ENCODE measurements at places on chromosomes 13 and 19. TPM values are rescaled to one million over a fixed set of nuclear protein-coding genes. Genes with fewer than 3 reads are reported as not detected.

FGF14 gene
- total RNA-seq = not detected

DNA sequence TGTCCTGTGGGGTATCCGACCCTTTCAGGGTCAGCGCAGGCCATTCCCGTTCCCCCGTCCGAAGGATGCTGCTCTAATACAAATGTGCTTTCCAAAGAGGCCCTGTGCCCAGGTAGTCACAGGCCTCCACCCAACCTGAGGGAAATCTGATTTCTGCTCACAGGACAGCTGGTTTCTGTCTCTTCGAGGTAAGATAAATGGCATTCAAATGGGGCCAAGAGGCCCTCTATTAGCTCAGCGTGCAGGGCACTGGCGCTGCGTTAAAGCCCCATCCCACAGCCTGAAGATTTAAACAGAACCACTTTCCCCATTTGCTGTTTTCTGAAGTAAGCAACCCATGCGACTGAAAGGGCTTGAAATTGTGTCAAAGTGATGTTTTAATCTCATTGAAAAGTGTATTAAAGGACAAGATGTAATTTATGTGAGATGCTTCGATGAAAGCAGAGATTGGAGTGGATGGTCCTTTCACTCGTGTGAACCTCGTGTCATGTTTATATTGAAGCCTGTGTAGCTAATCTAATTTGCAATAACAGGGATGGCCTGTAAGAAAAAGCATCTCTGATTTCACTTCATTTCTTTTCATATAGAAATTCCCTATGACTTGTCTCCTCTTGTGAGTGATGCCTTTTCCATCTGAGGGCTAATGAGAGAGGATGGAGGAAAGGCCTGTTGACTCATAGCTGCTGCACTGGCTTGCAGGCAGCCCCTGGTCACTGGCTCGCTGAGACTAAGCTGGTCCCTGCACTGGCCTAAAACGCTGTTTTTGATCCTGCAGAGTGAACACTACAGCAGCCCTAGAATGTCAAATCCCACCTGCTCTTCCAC lies 7.3 kb upstream of the SOX1 start:
- no peaks in the 10 kb centered on the region for H3K36me3 ChIP-seq
- no peak overlapping the region for H3K4me3 ChIP-seq
- H3K4me1 ChIP-seq = peaks cover 66% of the 10 kb centered on the region
- no peak for DNase-seq

- peak overlapping the region; percentile 100 for H3K27ac ChIP-seq
- H3K27me3 ChIP-seq = no peaks in the 10 kb centered on the region
- H3K36me3 ChIP-seq = no peaks in the 10 kb centered on the region
- H3K4me3 ChIP-seq = peak overlapping the region; percentile 93
Observed at GRCh38 chr19:13846557-13847406, 30.2 kb upstream of the NANOS3 start.

- peaks cover 37% of the 10 kb centered on the region for H3K27me3 ChIP-seq
- peak; percentile 100 for DNase-seq
- H3K27ac ChIP-seq = no peak overlapping the region
- peak overlapping the region; percentile 54 for H3K4me3 ChIP-seq
- peaks cover 10% of the 10 kb centered on the region for H3K4me1 ChIP-seq
Observed at GRCh38 chr19:14080887-14081796, 4.4 kb downstream of the C19orf67 start.

GRCh38 chr13:93660391-93661063 lies 433.9 kb downstream of the GPC6 start:
- H3K36me3 ChIP-seq = no peaks in the 10 kb centered on the region
- H3K4me3 ChIP-seq = no peak overlapping the region
- DNase-seq = no peak
- H3K27ac ChIP-seq = no peak overlapping the region
- no peaks in the 10 kb centered on the region for H3K27me3 ChIP-seq

DNA sequence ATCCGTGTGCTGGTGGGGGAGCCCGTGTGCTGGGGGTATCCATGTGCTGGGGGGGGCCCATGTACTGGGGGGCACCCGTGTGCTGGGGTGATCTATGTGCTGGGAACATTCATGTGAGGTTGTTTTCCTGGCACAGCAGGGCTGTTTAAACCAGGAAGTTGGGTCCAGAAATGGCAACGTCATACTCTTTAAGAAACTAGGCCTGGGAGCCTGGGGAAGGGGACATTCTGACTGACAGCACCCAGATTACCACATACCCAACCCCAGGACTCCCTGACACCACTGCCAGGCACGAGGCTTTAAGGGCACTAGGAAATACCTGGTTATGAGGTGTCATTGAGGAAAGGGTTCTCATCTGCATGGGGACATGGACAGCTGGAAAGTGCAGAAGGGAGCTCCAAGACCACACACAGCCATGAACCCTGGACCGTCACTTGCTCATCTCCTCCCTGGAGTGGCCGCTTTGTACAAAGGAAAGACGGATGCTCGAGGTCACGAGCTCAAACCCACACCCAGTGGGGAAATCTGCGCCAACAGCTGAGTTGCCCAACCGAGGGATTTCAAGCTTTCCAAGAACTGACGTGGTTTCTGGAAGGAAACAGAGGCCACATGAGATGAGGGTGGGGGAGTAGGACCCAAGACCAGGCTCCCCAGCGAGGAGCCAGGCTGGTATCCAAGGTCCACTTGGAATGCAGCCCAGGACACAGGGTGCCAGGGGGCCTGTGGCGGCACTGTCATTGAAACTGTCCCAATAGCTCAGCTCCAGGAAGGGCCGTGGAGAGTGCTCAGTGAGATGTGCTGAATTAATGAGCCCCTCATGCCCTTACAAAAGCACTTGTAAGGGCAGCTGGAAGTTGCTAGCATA lies 40.9 kb downstream of the RAB20 start:
- no peaks in the 10 kb centered on the region for H3K27me3 ChIP-seq
- H3K36me3 ChIP-seq = no peaks in the 10 kb centered on the region
- DNase-seq = no peak
- no peak overlapping the region for H3K27ac ChIP-seq
- H3K4me3 ChIP-seq = no peak overlapping the region
- H3K4me1 ChIP-seq = no peaks in the 10 kb centered on the region

NXNL1 gene
- total RNA-seq = not detected

GRCh38 chr13:29702912-29703351 lies 107.4 kb upstream of the SLC7A1 start:
- H3K4me3 ChIP-seq = no peak overlapping the region
- no peaks in the 10 kb centered on the region for H3K36me3 ChIP-seq
- no peaks in the 10 kb centered on the region for H3K27me3 ChIP-seq
- no peaks in the 10 kb centered on the region for H3K4me1 ChIP-seq
- no peak overlapping the region for H3K27ac ChIP-seq

DNA sequence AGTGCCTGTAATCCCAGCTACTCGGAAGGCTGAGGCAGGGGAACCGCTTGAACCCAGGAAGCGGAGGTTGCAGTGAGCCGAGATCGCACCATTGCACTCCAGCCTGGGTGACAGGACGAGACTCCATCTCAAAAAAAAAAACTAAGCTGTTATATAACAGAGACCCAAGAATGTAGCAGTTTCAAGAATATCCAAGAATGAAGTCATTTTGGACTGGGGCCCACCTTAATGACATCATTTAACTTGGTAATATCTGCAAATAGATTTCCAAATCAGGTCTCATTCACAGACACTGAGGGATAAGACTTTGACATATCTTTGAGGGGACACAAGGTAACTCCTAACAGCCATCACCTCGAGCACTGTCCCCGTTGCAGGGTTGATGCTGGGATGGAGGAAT lies 36.5 kb upstream of the MRI1 start:
- no peaks in the 10 kb centered on the region for H3K36me3 ChIP-seq
- no peak for DNase-seq
- H3K4me3 ChIP-seq = no peak overlapping the region
- no peak overlapping the region for H3K27ac ChIP-seq
- peaks cover 14% of the 10 kb centered on the region for H3K4me1 ChIP-seq

SYCN gene
- total RNA-seq = not detected

GRCh38 chr19:13670846-13671245 lies 93.5 kb upstream of the MRI1 start:
- no peak overlapping the region for H3K27ac ChIP-seq
- H3K36me3 ChIP-seq = no peaks in the 10 kb centered on the region
- no peak overlapping the region for H3K4me3 ChIP-seq
- no peak for DNase-seq

ATCAY gene
- total RNA-seq = 45.7 TPM

TEKTIP1 gene
- total RNA-seq = not detected

DNA sequence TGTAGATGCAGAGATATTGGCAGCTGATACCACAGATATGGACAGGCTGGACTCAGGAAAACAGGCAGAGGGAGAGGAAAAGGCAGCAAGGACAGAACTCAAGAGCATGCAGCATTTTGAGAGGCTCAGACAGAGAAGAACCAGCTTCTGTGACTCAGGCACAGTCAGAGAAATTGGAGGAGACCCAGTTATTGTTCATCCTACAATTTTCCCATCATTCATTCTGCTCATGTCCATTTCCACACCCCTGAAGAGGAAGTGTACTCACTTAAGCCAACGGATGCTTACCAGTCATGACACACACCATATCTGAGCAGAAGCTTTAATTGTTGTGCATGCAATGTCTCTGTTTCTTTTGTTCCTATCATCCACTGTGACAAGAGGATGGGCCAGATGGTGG lies 359.8 kb upstream of the HTR2A start:
- H3K4me3 ChIP-seq = no peak overlapping the region
- H3K4me1 ChIP-seq = no peaks in the 10 kb centered on the region
- H3K27ac ChIP-seq = no peak overlapping the region

DNA sequence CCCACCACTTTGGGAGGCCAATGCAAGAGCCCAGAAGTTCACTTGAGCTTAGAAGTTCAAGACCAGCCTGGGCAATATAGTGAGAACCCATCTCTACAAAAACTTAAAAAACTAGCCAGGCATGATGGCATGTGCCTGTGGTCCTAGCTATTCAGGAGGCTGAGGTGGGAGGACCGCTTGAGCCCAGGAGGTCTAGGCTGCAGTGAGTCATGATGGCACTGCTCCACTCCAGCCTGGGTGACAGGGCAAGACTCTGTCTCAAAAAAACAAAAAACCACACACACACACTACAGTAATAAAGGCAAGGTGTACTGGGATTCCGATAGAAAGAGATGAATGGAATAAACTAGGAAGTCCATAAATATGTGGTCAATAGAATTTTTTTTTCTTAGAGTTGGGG lies 35.6 kb downstream of the CYP2F1 start:
- no peak overlapping the region for H3K27ac ChIP-seq
- H3K36me3 ChIP-seq = no peaks in the 10 kb centered on the region
- no peaks in the 10 kb centered on the region for H3K27me3 ChIP-seq
- no peaks in the 10 kb centered on the region for H3K4me1 ChIP-seq
- no peak for DNase-seq

- no peak for DNase-seq
- H3K36me3 ChIP-seq = no peaks in the 10 kb centered on the region
- no peak overlapping the region for H3K27ac ChIP-seq
- H3K4me3 ChIP-seq = no peak overlapping the region
- no peaks in the 10 kb centered on the region for H3K4me1 ChIP-seq
Observed at GRCh38 chr13:40146611-40147117, 491.2 kb downstream of the COG6 start.

GRCh38 chr13:22298530-22298929 lies 627.7 kb downstream of the FGF9 start:
- H3K27ac ChIP-seq = no peak overlapping the region
- no peaks in the 10 kb centered on the region for H3K27me3 ChIP-seq
- H3K4me3 ChIP-seq = no peak overlapping the region
- H3K4me1 ChIP-seq = no peaks in the 10 kb centered on the region

APLP1 gene
- 28.2 TPM for total RNA-seq

GRCh38 chr19:36688058-36688457 lies 646 bp downstream of the ZNF567 start:
- H3K27me3 ChIP-seq = no peaks in the 10 kb centered on the region
- no peak for DNase-seq
- H3K27ac ChIP-seq = peak overlapping the region; percentile 78
- H3K4me1 ChIP-seq = peaks cover 8% of the 10 kb centered on the region
- H3K36me3 ChIP-seq = peaks cover 31% of the 10 kb centered on the region

DNA sequence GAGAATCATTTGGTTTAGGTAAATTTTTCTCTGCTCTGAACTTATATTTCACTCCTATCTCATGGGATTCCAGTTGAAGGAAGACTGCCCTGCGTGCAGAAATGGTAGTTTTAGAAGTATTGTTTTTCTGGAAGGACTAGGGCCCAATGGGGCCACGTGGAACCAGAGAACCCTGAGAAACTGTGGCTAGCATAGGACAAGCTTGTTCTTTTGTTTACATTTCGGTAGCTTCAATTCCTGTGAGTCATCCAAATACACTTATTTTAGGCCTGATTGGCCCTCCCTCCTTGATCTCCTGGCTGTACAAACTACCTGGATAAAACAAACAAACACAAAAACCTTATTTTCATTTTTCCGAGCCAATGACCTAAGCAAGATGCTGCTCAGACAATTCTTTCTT lies 124.0 kb downstream of the ITGBL1 start:
- no peak overlapping the region for H3K27ac ChIP-seq
- no peaks in the 10 kb centered on the region for H3K36me3 ChIP-seq
- no peaks in the 10 kb centered on the region for H3K27me3 ChIP-seq
- H3K4me1 ChIP-seq = peaks cover 4% of the 10 kb centered on the region
- H3K4me3 ChIP-seq = no peak overlapping the region

CGB8 gene
- not detected for total RNA-seq

DNA sequence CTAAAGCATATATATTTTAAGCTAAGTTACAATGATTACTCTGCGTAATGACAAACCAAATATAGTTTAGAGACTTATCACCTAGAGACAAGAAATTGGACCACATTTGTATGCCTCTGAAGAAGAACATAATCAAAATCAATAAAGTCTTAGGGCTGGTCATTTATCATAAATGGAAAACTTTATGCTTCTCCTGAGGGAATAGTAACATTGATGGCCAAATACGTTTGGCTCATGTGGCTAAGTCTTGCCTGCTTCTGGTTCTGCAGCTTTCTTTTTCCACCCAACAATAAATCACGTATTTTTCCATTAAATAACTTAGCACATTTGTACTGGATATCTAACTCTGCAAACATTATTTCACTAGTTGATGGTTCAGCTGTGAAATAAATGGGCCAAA lies 458.4 kb downstream of the SLITRK1 start:
- no peaks in the 10 kb centered on the region for H3K27me3 ChIP-seq
- DNase-seq = no peak
- no peak overlapping the region for H3K4me3 ChIP-seq
- no peaks in the 10 kb centered on the region for H3K36me3 ChIP-seq
- no peak overlapping the region for H3K27ac ChIP-seq
- peaks cover 8% of the 10 kb centered on the region for H3K4me1 ChIP-seq

DNA sequence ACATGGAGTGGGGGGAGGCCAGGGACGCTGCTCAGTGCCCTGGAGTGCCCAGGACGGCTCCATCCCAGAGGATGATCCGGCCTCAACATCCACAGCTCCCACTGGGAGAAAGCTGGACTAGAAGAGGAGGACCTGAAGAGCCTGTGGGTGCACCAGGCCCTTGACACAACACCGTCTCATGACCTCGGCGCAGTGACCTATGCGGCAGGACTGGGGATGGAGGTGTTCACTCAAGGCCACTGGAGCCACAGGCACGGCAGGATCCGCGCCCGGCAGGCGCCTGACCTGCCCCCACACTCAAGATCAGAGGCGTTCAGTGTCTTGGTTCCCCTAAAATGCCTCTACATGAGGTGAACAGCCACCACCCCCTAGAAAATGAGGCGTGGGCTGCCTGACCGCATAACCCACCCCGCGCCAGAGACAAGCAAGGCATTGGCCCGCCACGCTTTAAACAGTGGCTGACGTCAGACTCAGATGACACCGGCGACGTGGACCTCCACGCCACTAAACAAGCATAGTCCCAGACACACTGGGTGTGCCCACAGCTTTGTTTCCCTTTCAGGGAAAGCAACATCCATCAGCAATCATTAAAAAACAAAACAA lies 8.0 kb downstream of the SGTA start:
- no peak overlapping the region for H3K27ac ChIP-seq
- no peaks in the 10 kb centered on the region for H3K4me1 ChIP-seq
- no peaks in the 10 kb centered on the region for H3K36me3 ChIP-seq
- no peak overlapping the region for H3K4me3 ChIP-seq
- no peak for DNase-seq
- H3K27me3 ChIP-seq = no peaks in the 10 kb centered on the region

SHC2 gene
- total RNA-seq = 4.6 TPM

ZNF653 gene
- 4.9 TPM for total RNA-seq

HTR2A gene
- not detected for total RNA-seq
